ENCODE measurements at places on chromosomes 2 and 18.
A peak's percentile ranks its signal among the peaks of the same experiment; 100 is the strongest.

GRCh38 chr2:20334605-20335203 lies 15.9 kb downstream of the PUM2 start:
- no peak for DNase-seq

DNA sequence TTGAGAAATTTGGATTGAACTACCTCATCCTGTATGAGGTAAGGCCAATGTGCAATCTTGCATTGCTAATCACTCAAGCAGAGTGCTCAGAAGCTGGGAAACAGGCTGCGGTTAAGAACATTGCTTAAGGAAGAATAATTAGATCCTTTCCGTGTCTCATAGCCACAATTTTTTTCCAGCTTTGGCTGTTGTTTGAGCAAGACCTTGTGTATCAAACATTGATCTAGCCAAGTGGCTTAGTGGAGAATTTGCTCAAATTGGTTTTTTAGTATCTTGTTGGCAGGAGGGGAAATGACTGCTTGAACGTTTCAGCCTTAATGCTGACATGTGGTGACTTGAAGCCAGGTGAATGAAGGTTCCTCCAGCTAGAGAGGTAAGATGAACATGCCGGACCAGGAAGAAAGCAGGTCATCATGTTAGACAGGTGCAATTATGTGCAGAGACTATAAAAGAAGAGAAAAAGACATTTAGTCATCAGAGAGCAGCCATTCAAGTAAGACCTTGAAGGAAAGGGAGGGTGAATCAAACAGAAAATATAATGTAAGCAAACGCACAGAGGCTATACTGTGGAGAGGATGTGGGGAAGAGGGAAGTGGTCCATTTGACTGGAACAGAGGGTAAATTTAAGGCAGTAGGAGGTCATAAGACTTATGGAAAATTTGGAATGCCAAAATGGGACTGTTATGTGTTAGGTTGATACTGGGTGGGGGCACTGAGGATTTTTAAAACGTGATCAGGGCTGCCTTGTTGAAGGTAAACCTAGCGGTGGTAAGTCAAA lies 98.9 kb upstream of the CYP1B1 start:
- no peak for DNase-seq

DNA sequence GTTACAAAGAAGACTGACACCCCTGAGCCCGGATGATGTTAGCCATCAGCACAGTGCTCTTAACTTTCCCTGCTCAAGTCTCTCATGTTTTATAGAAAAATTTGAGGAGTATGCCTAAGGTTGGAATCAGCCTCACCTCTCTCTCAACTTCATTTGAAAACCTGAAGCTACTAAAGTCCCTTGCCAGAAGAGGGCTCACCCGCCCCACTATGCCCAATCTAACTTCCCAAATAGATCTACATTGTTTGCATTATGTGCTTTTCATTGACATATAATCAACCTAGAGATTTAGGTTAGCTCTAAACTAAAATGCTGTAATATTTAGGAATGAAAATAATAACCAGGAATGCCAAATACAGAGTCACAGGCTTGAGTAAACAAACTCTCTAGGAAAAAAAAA lies 305.4 kb downstream of the NCKAP5 start:
- DNase-seq, result peak; percentile 20

DNA sequence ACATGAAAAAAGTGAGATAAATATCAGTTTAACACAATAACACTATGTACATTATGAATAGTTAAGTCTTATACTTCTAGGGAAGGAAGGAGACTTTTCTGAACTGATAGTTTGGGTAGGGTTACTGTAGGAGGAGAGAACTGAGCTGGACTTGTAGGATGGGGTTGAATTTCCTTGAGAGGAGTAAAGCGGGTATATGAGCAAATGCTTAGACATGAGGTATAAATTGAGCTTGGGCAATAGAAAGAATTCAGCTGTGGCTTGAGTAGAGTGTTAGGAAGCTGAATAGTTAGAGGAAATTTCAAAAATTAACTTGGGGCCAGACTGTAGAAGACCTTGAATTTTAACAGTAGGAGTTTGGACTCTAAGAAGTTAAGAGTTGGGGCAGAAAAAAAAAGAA lies 45.1 kb downstream of the LCLAT1 start:
- DNase-seq, result no peak

DNA sequence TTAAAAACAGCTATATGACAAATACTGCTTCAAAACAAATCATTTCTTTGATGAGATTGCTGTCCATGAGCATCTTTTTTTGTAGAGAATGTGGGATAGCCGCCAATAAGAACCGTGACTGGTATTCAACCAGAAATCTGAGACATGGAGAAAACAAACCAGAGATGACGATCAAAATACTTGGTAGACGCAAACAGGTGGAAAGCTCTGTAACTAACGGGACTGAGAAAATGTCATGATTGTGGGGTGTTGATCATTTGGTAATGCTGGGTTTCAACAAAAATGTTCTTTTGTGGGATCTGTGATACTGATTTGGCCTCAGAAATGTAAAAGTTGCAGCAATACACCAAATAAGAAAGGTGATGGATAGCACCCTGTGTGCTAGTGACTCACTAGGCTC lies 364.8 kb downstream of the NYAP2 start:
- DNase-seq, result no peak
